Gastrocnemius medialis (tissue), 4 donors: ENCODE measurements at places on chromosomes 12 and 14. TPM values are rescaled to one million over a fixed set of nuclear protein-coding genes. Genes with fewer than 3 reads are reported as not detected.

Gene KLRK1
- total RNA-seq: not detected

Gene PSMB5
- total RNA-seq: 543 TPM

Gene EID3
- 0.92 TPM for total RNA-seq

Gene SRP54
- total RNA-seq: 34.3 TPM

Gene CNTN1
- 0.27 TPM for total RNA-seq

Gene IL26
- total RNA-seq: not detected

Gene CSRP2
- 11.1 TPM for total RNA-seq

- no peak for DNase-seq
Measured at GRCh38 chr12:16218234-16218633, 59.3 kb downstream of the SLC15A5 start.

- DNase-seq: no peak
Measured at GRCh38 chr12:101086490-101087135, 123.4 kb downstream of the SLC5A8 start.

GRCh38 chr12:124531906-124532305, 35.5 kb downstream of the NCOR2 start:
- DNase-seq: no peak

DNA sequence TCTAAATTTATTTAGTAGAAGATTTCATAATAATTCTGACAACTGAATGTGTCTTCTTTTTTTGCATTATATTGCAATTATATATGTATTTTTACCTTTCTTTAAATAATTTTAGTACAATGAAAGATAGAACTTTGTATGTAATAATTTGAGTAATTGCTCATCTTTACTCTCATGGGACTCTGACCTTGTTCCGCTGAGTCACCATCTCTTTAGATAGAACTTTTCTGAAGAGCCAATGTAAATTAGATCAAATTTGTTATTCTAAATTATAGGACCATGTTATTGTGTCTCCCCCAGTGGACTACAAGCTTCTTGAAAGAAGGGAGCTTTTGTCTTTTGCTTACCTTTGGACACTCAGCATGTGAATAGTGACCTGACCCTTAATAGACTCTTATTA, 96.1 kb downstream of the TRHDE start:
- DNase-seq: no peak

DNA sequence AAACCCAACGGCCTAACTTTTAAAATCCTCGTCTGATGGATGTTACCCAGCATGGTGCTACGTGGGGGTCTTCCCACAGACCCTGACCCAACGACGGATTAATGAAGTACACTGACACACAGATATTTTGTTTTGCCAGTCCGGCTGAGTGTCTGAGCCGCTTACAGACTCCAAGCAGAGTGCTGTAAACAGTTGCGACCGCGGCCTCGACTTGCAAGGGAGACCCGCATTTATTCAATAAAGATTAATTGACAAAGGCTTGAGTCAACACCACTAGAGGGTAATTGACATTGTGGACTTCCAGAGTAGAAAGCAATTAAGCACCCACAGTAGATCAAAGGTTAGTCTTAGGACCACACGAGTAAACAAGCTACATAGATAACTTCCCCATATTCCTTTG, 1042.4 kb downstream of the AACS start:
- DNase-seq: no peak

DNA sequence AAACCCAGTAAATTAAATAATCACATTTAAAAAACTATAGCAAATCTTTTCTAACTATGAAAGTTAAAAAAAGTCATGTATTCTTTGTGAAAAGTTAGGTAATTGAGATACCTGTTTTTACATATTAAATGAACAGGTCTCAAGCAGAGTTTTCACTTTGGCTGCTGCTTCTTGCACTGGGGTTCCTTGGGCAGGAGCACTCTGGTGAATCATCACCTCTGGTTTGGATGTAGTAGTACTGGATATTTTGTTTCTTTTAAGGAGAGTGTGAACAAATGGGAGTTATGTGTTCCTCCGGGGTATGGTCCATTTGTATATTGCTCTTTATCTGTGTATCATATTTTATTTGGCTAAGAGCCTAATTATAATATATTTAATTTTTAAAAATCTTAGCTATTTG, 82.7 kb downstream of the FUT8 start:
- DNase-seq: no peak

GRCh38 chr12:104727726-104728465, 230.2 kb downstream of the SLC41A2 start:
- DNase-seq: no peak

DNA sequence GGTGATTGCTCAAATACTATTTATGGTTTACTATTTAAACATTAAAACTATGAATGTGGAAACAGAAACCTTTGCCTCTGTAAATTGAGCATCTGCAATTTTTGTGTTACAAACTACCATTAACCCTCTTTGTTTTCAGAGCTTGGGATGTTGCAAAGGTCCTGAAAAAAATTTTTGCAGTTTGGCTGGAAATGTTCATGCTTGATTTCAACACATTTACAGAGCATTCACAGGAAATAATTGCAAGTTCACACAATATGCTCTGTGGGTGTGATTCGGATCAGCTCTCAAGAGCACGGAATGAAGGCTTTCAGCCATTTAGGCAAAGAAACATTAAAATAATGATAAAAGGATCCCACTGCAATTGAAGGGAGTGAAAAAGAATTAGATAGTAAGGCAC, 232.9 kb downstream of the ATP23 start:
- no peak for DNase-seq

- DNase-seq: no peak
Measured at GRCh38 chr14:58488550-58488949, 61.0 kb downstream of the KIAA0586 start.

- peak; percentile 34 for DNase-seq
Measured at GRCh38 chr14:21098076-21098891, at the start of gene ZNF219. Gene ZNF219 (minus strand): TSS chr14:21098655. CDS start chr14:21093591, 5,064 bp downstream.

DNA sequence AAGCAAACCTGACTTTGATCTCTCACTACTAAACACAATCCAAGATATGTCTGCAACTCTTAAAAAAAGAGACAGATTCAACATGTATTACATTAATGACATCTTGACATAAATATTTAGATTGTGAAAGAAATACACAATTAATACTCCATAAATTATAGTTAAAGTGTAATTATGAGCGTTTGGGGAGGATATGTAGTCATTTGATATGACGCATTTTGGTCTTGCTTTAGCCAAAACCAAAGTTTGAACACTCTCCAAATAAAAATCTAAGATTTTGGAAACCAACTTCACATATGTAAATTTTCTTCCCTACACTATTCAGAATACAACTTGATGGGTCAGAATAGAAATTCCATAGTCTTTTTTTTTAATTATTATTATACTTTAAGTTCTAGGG, 1257.6 kb downstream of the SLC16A7 start:
- DNase-seq: no peak

DNA sequence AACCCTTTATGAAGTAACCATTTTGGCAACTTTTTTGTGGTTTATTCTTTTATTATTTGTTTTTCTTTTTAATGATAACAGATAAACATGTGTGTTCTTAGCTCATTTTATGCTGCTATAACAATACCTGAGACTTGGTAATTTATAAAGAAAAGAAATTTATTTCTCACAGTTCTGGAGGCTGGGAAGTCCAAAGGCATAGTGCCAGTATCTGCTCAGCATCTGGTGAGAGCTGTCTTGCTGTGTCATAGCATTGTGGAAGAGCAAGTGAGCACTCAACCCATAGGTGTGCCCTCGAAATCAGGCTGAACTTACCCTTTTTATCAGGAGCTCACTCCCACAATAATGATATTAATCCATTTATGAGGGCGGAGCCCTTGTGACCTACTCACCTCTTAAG, 8.0 kb upstream of the SCFD1 start:
- no peak for DNase-seq

GRCh38 chr14:41860586-41860985, 253.9 kb downstream of the LRFN5 start:
- DNase-seq: no peak
